ENCODE measurements at places on chromosomes 4 and X.

DNA sequence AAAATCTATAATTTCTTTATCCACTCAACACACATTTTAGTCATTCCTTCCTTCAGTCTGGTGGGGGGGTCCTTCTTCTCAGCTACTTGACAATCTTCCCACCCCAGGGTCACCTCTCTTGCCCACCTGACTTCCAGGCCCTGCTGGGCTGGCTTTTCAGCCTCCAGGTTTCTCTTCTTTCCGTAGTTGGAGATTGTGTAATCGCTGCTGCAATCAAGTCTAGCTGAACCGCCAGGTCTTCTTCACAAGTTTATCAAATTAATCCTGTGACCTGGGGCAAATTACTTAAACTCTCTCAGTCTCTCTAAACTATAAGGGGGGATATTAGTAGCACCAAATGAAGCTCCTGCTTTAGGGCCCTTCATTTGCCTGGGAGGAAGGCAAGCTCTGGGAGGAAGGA lies 102.9 kb upstream of the TNIP3 start:
- DNase-seq, result no peak

- no peak for DNase-seq
These were observed 893 bp upstream of the SOD3 start for GRCh38 chr4:24794480-24794879.

- no peak for DNase-seq
These were observed 184.9 kb downstream of the COMMD8 start for GRCh38 chr4:47278631-47279030.

DNA sequence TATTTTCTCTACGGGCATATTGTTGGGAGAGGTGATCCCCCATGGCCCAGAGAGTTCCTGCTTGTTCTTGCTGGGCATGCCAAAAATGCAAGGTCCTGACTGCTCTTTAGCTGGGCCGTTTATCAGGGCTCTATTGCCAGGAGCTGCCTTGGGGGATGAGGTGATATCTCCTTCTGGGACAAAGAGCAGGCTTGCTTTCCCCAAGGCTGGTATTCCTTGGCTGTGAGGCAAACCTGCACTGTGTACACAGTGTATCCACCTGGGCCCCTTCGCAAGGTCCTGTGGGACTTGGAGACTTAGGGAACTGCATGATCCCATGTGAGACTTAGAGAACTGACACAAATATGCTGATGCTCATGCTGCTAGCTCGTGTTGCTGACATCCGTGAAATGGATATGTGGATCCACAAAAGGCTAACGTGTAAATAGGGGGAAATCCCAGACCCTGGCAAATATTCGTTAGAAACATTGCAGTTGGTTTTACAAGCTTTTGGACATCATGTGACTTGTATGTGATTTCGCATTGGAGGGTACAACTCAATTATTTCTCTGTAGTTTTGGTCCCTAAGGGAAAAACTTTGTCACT lies 24.4 kb upstream of the ZFX start:
- DNase-seq, result no peak

GRCh38 chr4:154466336-154466735 lies 25.3 kb downstream of the DCHS2 start:
- DNase-seq, result no peak

GRCh38 chr4:83609365-83609764 lies 73.5 kb downstream of the GPAT3 start:
- no peak for DNase-seq

GRCh38 chrX:1159548-1159947 lies 52.9 kb downstream of the CRLF2 start:
- no peak for DNase-seq

- no peak for DNase-seq
These were observed 25.9 kb downstream of the MXRA5 start for GRCh38 chrX:3320471-3321046.

DNA sequence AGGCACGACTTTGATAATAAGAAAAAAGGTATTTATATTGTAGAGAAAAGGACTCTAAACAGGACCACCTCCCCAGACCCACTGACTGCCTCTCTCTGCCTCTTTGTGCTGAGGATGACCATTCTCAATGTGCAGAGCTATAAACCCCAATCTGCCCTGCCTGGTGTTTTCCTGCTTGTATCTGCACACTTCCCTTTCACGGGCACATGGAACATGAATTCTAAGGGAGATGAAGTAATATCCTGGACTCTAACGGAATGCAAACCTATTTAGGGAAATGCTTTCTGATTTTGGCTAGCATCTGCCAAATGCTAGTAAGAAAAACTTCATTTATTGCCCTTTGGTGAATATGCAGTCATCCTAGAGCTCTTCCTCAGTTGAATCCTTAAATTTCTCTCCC lies 2.4 kb downstream of the DIPK2B start:
- DNase-seq, result no peak

- DNase-seq, result no peak
These were observed 33.1 kb downstream of the STPG2 start for GRCh38 chr4:98110214-98110613.

DNA sequence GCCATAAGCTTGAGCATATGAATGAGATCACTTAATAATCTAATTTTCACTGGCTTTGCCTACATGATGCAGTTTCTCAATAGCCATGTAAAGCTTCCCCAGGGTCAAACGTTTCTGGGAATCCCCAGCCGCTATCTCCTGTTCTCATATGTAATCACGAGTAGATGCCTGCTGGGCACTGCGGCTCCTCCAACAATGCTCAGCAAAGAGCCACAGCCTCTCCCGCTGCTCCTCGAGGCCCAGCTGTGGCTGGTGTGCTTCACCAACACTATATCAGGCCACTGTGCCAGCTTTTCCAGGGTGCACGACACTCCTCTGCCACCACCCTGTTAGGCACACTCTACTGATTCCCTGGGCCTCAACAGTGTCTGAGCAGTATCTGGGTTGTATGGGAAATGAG lies 78.3 kb upstream of the RASGEF1B start:
- no peak for DNase-seq

DNA sequence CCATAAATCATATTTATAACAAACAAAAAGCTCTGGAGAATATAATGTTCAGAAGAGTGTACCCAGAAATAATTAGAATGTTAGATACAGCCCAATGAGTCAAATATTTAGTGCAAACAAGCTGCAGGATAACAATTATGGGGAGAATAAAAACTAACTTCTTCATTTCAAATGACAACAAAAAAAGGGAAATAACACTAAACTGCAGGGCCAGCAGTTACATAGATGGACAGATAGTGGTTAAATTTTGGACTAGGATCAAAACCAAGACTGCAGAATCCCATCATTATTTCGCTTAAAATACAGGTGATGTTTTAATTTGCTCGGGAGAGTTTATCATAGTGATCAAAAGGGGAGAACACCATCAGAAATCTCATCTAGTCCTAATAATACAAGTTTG lies 617 bp upstream of the GPR34 start:
- no peak for DNase-seq

DNA sequence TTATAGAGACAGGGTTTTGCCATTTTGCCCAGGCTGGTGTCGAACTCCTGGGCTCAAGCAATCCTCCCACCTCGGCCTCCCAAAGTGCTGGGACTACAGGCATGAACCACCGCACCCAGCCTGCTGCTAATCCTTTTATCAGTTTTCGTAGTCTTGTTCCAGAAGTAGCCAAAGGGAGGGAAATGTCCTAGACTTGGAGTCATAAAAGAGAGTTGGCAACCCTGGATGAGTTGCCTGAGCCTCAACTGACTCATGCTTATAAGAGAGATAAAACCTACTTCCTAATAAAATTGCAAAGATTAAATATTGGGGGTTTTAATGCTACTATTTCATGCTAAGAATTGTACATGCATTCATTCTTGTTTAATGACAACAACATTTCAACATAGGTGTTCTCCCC lies 44.3 kb downstream of the CD40LG start:
- no peak for DNase-seq

- no peak for DNase-seq
These were observed 70.3 kb upstream of the MBNL3 start for GRCh38 chrX:132559101-132559500.

GRCh38 chr4:188246488-188246887 lies 107.2 kb downstream of the TRIML1 start:
- DNase-seq, result no peak

DNA sequence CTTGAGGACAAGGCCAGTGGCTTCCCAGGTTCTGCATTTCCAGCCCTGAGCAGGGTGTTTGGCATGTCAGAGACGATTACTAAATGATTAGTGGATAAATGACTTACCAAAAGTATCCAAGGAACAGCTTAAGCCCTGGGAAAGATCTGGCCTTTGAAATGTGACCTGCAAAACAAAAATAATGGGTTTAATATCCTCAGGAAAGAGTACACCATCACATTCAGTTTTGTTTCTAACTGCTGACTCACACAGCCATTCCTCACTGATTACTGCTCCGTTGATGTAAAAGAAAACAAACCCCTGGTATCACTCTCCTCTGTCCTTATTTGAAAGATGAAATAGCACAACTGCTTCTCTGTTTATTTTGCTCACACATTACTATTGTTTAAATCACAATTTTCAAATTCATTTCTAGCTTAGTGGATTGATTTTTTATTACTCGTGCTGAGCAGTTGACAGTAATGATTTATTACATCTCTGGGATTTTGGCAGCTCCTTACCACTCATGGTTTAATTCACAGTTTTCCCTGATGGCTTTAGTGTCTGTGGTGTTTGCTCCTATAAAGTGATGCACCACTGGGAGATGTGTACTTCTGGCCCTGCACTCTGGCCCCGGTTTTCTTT lies 117.0 kb downstream of the CBLL2 start:
- peak; percentile 47 for DNase-seq

DNA sequence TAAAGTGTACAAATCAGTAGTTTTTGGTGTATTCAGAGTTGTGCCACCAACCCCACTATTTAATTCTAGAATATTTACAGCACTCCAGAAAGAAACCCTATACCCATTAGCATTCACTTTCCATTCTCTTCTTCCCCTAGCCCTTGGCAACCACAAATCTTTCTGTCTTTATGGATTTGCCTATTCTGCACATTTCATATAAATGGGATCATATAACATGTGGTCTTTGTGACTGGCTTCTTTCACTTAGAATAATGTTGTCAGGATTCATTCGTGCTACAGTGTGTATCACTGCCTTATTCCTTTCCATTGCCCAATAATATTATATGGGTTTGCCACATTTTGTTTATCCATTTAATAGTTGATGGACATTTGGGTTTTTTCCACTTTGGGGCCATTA lies 32.2 kb downstream of the SGMS2 start:
- no peak for DNase-seq

- DNase-seq, result no peak
These were observed at the start of gene PRKX for GRCh38 chrX:3713225-3713936. TSS of gene PRKX (minus strand) at chrX:3713649. CDS start at chrX:3713253, 396 bp downstream.
